ENCODE measurements at places on chromosomes 7 and 10. TPM values are rescaled to one million over a fixed set of nuclear protein-coding genes. Genes with fewer than 3 reads are reported as not detected.

SUN3 gene
- total RNA-seq: not detected

LRGUK gene
- total RNA-seq: 0.27 TPM

MKRN1 gene
- 85.8 TPM for total RNA-seq

AIMP2 gene
- total RNA-seq: 41.3 TPM

ZC3HAV1 gene
- 131 TPM for total RNA-seq

TCTN3 gene
- 57.4 TPM for total RNA-seq

TFEC gene
- 0.17 TPM for total RNA-seq

UPF2 gene
- total RNA-seq: 38.1 TPM

BICC1 gene
- not detected for total RNA-seq

DTX2 gene
- 40.0 TPM for total RNA-seq

LIPK gene
- total RNA-seq: not detected

CCL26 gene
- not detected for total RNA-seq

ABCB8 gene
- 64.4 TPM for total RNA-seq

NCAPG2 gene
- 92.6 TPM for total RNA-seq

STN1 gene
- 30.2 TPM for total RNA-seq

SPDYE6 gene
- total RNA-seq: not detected

IFT22 gene
- total RNA-seq: 6.0 TPM

ZPBP gene
- total RNA-seq: not detected

RASA4B gene
- total RNA-seq: 16.1 TPM

CNPY1 gene
- total RNA-seq: not detected

INPP5F gene
- 9.4 TPM for total RNA-seq

CALHM3 gene
- not detected for total RNA-seq

ABCC2 gene
- 2.2 TPM for total RNA-seq

TFPI2 gene
- not detected for total RNA-seq

INHBA gene
- 0.54 TPM for total RNA-seq

OR13A1 gene
- total RNA-seq: not detected

CCDC172 gene
- total RNA-seq: not detected

Data from T-helper 1 cell treated with Interleukin-12 subunit alpha and Interleukin-12 subunit beta and Interleukin-4 antibody, amounts not matched to agents 30 ng/mL and 1 ng/mL, for 36 hours (primary cell).